ENCODE measurements at places on chromosomes 7 and 10. TPM values are rescaled to one million over a fixed set of nuclear protein-coding genes. Genes with fewer than 3 reads are reported as not detected.

GRCh38 chr7:120272701-120273475, at the start of gene KCND2:
TSS of gene KCND2 (plus strand) at chr7:120273175.
- H3K27me3 ChIP-seq = peaks cover 17% of the 10 kb centered on the region
- H3K36me3 ChIP-seq = no peaks in the 10 kb centered on the region
- H3K27ac ChIP-seq = no peak within 1 kb of the TSS
- peak within 1 kb of the TSS; percentile 64 for H3K4me3 ChIP-seq

DNA sequence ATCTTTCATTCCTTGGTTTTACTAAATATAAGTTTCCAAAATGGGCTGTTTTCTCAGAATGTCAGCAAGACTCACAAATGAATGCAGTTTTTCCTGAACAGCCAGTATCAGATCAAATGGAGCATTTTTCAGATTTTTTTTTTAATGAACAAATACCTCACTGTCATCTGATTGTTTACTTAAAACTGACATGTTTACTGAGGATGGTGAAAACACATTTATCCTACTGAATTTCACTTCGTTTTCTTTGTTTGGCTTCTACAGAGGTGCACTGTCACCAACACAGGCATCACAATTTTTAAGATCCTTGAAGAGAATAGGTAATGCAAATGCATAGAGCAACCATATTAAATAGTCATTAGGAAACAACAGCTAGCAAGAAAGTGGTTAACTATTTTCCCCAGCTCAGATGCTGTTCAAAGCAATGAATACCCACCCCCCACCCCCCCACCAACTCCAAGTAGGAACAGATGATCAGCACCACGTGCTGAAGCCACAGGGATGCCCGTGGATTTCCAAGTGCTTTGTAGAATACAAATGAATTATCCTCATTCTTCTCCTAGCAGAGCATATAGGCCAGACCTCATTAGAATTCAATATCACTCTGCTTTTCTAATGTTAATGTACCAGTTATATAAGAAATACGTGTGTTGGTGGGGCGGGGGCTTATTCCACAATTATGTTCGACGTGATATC, 205.9 kb downstream of the SKAP2 start:
- H3K36me3 ChIP-seq = no peaks in the 10 kb centered on the region
- H3K4me3 ChIP-seq = no peak overlapping the region
- no peaks in the 10 kb centered on the region for H3K4me1 ChIP-seq
- H3K27me3 ChIP-seq = peaks cover 2% of the 10 kb centered on the region
- no peak for DNase-seq

GRCh38 chr7:14389595-14389994, 400.1 kb upstream of the ETV1 start:
- no peaks in the 10 kb centered on the region for H3K36me3 ChIP-seq
- H3K27me3 ChIP-seq = no peaks in the 10 kb centered on the region
- H3K4me1 ChIP-seq = no peaks in the 10 kb centered on the region
- no peak overlapping the region for H3K4me3 ChIP-seq
- H3K27ac ChIP-seq = no peak overlapping the region

- no peaks in the 10 kb centered on the region for H3K27me3 ChIP-seq
- H3K36me3 ChIP-seq = no peaks in the 10 kb centered on the region
- H3K4me3 ChIP-seq = no peak overlapping the region
Measured at GRCh38 chr10:19904202-19904661, 88.0 kb downstream of the PLXDC2 start.

DNA sequence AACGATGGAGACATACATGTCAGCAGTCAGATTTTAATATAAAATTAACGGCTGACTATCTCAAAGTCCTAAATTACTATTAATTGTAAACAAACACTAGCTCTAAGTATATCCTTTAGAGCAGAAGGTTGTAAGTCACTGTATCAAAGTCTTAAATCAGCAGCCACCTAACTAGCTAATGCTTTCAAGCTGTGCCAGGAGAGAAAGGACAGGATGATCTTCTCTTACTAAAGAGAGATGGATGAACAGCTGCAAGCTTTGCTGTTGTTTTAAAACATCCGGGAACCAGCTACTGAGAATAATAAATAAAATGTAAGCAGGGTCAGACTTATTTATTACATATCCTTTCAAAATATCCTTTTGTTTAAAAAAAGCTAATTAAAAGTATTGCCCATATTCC, 24.0 kb upstream of the ABLIM1 start:
- H3K4me1 ChIP-seq = peaks cover 10% of the 10 kb centered on the region
- no peak overlapping the region for H3K4me3 ChIP-seq
- H3K36me3 ChIP-seq = no peaks in the 10 kb centered on the region
- H3K27ac ChIP-seq = no peak overlapping the region
- DNase-seq = no peak
- no peaks in the 10 kb centered on the region for H3K27me3 ChIP-seq

DNA sequence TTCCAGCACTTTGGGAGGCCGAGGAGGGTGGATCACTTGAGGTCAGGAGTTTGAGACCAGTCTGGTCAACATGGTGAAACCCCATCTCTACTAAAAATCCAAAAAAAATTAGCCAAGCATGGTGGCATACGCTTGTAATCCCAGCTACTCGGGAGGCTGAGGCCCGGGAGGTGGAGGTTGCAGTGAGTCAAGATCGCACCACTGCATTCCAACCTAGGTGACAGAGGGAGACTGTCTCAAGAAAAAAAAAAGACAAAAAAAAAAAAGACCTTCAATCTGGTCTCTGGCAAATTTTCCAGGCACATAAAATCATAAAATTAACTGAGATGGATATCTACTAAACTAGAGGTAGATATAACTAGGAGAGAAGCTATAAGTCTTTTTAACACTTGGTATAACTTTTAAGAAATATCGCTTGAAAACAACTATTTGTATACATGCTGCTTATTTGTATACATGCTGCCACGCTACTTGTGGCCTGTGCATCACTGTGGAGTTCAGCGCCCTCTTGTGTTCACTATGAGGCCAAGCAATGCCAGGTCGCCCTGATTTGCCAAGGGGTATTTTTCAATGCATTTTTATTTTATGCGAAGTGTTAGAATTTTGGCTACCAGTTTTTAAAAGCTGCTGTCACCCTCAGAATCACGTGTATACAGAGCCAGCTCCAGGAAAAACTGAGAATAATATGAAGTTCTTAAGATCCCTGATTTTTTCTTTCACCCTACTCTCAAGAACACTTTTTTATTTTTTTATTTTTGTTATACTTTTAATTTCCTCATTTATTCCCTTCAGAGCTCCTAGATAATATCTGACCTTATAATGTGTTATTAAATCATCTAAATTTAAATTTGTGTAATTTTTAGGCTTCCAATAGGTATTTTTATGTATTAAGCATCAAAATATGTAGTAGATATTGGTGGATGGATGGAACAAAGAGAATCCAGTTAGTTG, 26.7 kb downstream of the CYCS start:
- peak; percentile 75 for DNase-seq
- no peaks in the 10 kb centered on the region for H3K27me3 ChIP-seq
- no peaks in the 10 kb centered on the region for H3K36me3 ChIP-seq
- no peak overlapping the region for H3K27ac ChIP-seq

DNA sequence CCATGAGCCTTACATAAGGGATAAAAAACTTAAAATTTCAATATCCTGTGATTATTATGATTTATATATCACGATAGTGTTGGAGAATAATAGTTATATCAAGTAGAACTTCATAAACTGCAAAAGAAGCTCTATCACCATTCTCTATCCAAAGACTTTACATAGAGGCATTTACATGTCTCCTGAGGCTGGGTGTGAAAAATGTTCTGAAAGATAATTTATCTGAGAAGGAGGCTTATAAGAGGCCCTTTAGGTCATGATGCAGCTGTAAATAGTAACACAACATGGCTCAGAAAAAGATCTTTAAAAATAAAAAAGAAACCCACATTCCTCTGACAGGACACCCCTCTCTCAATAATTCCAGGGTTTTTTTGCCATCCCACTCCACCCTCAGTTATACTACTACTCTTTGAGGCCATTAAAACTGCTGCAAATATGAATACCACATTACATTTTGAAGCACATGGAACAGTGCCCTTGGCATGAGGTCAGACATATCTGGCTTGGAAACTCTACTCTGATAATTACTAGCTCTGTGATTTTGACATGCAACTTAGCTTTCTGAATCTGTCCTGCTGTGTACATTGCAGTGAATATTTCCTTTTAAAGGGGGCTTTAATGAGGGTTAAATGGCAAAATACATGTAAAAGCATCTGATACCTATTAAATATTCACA, 55.5 kb downstream of the SLC16A12 start:
- H3K27me3 ChIP-seq = no peaks in the 10 kb centered on the region
- peak; percentile 9 for DNase-seq
- H3K4me3 ChIP-seq = no peak overlapping the region

GRCh38 chr10:127118034-127118433, 78.4 kb downstream of the INSYN2A start:
- peaks cover 21% of the 10 kb centered on the region for H3K36me3 ChIP-seq
- H3K27me3 ChIP-seq = no peaks in the 10 kb centered on the region
- H3K4me1 ChIP-seq = no peaks in the 10 kb centered on the region
- no peak for DNase-seq

DNA sequence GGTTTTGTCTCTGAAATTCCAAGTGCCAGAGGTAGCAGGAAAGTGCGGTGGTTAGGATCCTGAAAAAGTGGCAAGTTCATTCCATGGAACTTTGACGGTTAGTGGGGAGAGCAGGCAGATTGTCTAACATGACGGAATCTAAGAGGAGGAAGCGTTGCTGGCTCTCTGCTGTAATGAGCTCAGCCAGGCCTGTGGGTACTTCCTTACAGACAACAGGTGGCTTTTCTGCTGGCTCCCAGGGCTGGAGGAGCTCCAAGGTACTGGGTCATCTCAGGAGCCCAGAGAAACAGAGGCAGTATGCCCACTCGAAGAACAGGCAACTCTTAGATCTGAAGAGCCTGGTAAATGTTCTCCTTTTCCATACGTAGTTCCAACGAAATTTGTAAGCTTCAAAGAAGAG, 3.1 kb upstream of the AIFM2 start:
- H3K36me3 ChIP-seq = peaks cover 10% of the 10 kb centered on the region
- H3K27me3 ChIP-seq = no peaks in the 10 kb centered on the region
- DNase-seq = no peak
- H3K4me3 ChIP-seq = no peak overlapping the region

DNA sequence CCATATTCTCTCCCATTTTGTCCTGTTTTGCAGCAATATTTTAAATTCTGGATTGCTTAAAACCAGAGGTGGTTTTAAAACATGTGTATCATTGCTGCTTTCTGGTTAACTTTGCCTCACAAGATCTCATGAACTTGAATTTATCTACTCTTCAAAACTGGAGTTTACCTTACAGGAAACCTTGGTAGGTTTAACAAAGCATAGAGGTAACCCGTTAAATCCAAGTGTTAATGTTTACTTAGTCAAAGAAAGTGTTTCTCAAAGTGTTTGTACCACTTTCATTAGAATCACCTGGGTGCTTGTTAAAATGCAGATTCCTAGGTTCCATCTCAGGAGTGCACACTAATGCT, 44.0 kb upstream of the VDAC2 start:
- no peak overlapping the region for H3K4me3 ChIP-seq
- H3K4me1 ChIP-seq = peaks cover 2% of the 10 kb centered on the region
- H3K27me3 ChIP-seq = no peaks in the 10 kb centered on the region
- H3K36me3 ChIP-seq = peaks cover 19% of the 10 kb centered on the region

DNA sequence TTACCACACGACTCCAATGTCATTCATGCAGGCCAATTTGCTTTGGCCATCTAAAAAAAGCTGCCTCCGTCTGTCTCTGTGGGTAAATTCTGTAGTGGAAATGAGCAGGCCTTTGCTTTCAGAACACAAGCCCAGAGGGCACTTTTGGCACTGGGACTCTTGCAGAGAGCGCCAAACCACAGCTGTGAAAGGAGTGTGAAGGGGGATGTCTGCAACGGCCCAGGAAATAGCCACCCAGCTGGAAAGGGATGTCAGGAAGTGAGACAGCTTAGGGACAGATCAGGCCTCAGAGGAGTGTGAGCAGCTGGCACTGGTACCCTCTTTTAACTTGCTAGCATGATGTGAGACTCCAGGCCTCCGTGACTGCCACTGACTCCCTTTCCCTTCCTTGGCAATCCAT, 152.4 kb downstream of the DKK1 start:
- no peak for DNase-seq
- no peak overlapping the region for H3K4me3 ChIP-seq
- H3K4me1 ChIP-seq = peaks cover 4% of the 10 kb centered on the region

DNA sequence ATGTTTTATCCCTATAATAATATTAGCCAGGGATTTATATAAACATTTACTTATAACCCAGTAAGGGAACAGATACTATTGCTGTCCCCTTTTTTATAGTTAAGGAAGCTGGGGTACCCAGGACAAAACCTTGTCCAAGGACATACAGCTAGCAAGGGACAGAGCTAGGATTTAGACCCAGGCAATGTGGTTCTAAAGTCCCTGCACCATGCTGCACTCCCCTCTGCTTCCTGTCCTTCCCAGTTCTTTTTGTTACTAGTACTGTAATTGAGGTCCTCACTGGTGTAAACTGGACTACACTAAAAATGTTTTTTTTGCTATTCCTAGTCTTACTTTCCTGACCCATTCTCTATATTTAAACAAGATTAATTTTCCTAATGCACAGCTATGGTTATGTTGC, 16.6 kb downstream of the KLHDC10 start:
- H3K27ac ChIP-seq = no peak overlapping the region
- DNase-seq = no peak
- 0 out of 2 replicates have a peak, but pooled peaks cover 2% of the 10 kb centered on the region for H3K4me1 ChIP-seq
- no peaks in the 10 kb centered on the region for H3K27me3 ChIP-seq
- no peaks in the 10 kb centered on the region for H3K36me3 ChIP-seq

- H3K4me3 ChIP-seq = no peak overlapping the region
- no peaks in the 10 kb centered on the region for H3K4me1 ChIP-seq
- H3K27ac ChIP-seq = no peak overlapping the region
Measured at GRCh38 chr10:18689498-18689897, 30.3 kb downstream of the ARL5B start.

GRCh38 chr7:151756076-151756731, 120.7 kb downstream of the PRKAG2 start:
- H3K27me3 ChIP-seq = no peaks in the 10 kb centered on the region
- peaks cover 36% of the 10 kb centered on the region for H3K4me1 ChIP-seq
- no peaks in the 10 kb centered on the region for H3K36me3 ChIP-seq
- no peak overlapping the region for H3K4me3 ChIP-seq
- peak; percentile 82 for DNase-seq

GRCh38 chr7:30630986-30631385, 36.3 kb downstream of the GARS1 start:
- DNase-seq = no peak
- H3K27ac ChIP-seq = no peak overlapping the region
- H3K27me3 ChIP-seq = no peaks in the 10 kb centered on the region
- H3K4me1 ChIP-seq = no peaks in the 10 kb centered on the region

- DNase-seq = no peak
- H3K4me1 ChIP-seq = no peaks in the 10 kb centered on the region
- H3K4me3 ChIP-seq = no peak overlapping the region
- no peaks in the 10 kb centered on the region for H3K27me3 ChIP-seq
- no peak overlapping the region for H3K27ac ChIP-seq
Measured at GRCh38 chr10:116336866-116337265, 12.6 kb downstream of the CCDC172 start.

- DNase-seq = peak; percentile 62
- H3K36me3 ChIP-seq = no peaks in the 10 kb centered on the region
- H3K4me3 ChIP-seq = peak overlapping the region; percentile 68
- H3K27ac ChIP-seq = peak overlapping the region; percentile 58
- no peaks in the 10 kb centered on the region for H3K27me3 ChIP-seq
- peaks cover 6% of the 10 kb centered on the region for H3K4me1 ChIP-seq
Measured at GRCh38 chr10:91163269-91163868, 57.1 kb upstream of the PCGF5 start.

TAS2R39 gene
- not detected for total RNA-seq

BAIAP2L1 gene
- total RNA-seq = 2.2 TPM

TEX47 gene
- not detected for total RNA-seq

FAM13C gene
- total RNA-seq = 3.3 TPM

GSAP gene
- 1.9 TPM for total RNA-seq

GATA3 gene
- total RNA-seq = not detected

C7orf33 gene
- not detected for total RNA-seq

Measured in IMR-90 (cell line).